ENCODE measurements at places on chromosomes 3 and 15. TPM values are rescaled to one million over a fixed set of nuclear protein-coding genes. Genes with fewer than 3 reads are reported as not detected.

Gene LSMEM2
- not detected for total RNA-seq

Gene RBP2
- total RNA-seq, result not detected

Gene MME
- total RNA-seq, result 3.8 TPM

Gene SLC12A8
- 0.74 TPM for total RNA-seq

Gene MESP1
- 1.1 TPM for total RNA-seq

Gene SLC26A6
- total RNA-seq, result 24.5 TPM

Gene C3orf70
- total RNA-seq, result 3.1 TPM

Gene SPRED1
- 7.4 TPM for total RNA-seq

Gene SERPINI2
- total RNA-seq, result not detected

Gene CCDC51
- 18.2 TPM for total RNA-seq

Gene ATP10A
- not detected for total RNA-seq

Gene CDAN1
- total RNA-seq, result 11.9 TPM

Gene STAB1
- 149 TPM for total RNA-seq

All from mammary microvascular endothelial cell (primary cell).